ENCODE measurements at places on chromosomes 2 and 18. TPM values are rescaled to one million over a fixed set of nuclear protein-coding genes. Genes with fewer than 3 reads are reported as not detected.

- H3K36me3 ChIP-seq = no peaks in the 10 kb centered on the region
- H3K27ac ChIP-seq = no peak overlapping the region
- no peak for DNase-seq
- H3K4me1 ChIP-seq = peaks cover 10% of the 10 kb centered on the region
Observed at GRCh38 chr2:219356834-219357233, 24.3 kb upstream of the RESP18 start.

- peaks cover 32% of the 10 kb centered on the region for H3K4me1 ChIP-seq
- H3K36me3 ChIP-seq = peaks cover 38% of the 10 kb centered on the region
- H3K27me3 ChIP-seq = no peaks in the 10 kb centered on the region
- no peak overlapping the region for H3K4me3 ChIP-seq
Observed at GRCh38 chr2:26274058-26274613, 29.4 kb downstream of the HADHB start.

DNA sequence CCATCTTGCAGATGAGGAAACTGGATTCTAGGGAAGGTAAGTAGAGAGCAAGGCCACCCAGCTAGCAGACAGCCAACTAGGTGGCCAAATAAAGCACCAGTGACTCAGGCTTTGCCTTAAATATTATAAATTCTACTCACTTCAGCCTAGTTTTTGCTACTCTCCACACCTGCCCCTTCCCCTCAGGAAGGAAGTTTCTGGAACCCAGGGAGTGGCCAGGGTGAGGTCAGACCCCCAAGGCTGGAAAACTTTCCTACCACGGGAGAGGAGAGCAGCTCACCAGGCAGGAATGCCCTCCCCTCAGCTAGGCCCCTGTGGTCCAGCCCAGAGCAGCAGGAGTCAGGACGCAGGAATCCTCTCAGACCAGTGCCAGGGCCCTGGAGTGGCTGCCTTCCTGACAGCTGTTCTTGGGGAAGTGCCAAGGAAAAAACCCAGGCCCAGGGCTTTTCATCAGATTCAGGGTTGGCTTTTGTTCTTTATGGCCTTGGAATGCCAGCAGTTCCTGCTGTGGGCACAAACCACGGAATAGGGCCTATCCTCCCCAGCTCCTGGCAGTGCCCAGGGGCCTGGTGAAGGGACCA is 5.1 kb upstream of the PAX8 start:
- H3K27me3 ChIP-seq = peaks cover under 1% of the 10 kb centered on the region
- H3K4me1 ChIP-seq = peaks cover 19% of the 10 kb centered on the region
- peak; percentile 82 for DNase-seq

DNA sequence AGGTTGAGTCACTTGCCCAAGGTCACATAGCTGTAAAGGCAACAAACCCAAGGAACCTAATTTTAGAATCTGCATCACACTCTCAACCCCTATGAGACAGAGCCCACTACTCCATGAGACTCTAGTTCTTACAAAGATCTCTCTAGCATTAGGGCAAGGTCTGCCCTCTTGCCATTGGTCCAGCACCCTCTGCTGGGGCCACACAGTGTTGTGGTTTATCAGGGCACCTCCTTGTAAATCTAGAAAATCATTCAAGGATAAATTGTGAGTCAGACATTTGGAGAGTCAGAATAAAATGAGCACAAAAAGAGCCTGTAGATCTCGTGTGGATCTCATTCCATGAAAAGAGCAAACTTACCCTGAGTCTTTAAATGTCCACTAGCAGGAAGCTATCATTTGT is 91.2 kb downstream of the SLC8A1 start:
- no peaks in the 10 kb centered on the region for H3K27me3 ChIP-seq
- DNase-seq = no peak
- no peaks in the 10 kb centered on the region for H3K36me3 ChIP-seq
- H3K27ac ChIP-seq = no peak overlapping the region
- H3K4me1 ChIP-seq = no peaks in the 10 kb centered on the region

DNA sequence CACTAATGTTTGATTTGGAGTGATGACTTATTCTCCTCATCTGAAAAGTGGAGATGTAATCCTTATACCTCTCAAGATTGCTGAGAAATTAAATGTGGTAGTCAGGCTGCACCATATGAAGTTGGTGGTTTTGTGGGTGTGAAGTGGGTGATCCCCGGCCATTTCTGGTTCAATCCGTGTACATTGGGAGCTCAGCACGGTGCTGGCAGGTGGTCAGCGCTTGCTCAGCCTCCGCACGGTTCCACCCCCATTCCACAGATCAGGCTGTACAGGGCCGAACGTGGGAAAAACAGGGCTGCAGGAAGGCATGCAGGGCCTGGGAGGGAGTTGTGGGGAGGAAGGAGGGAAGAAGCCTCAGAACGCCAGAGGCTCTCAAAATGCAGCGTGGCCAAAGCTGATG is 198.3 kb downstream of the INO80D start:
- no peaks in the 10 kb centered on the region for H3K27me3 ChIP-seq
- H3K27ac ChIP-seq = no peak overlapping the region
- DNase-seq = no peak
- H3K4me1 ChIP-seq = no peaks in the 10 kb centered on the region
- H3K36me3 ChIP-seq = no peaks in the 10 kb centered on the region

GRCh38 chr2:39989888-39990287 is 210.8 kb upstream of the THUMPD2 start:
- no peaks in the 10 kb centered on the region for H3K4me1 ChIP-seq
- H3K4me3 ChIP-seq = no peak overlapping the region
- DNase-seq = no peak
- no peak overlapping the region for H3K27ac ChIP-seq

- no peaks in the 10 kb centered on the region for H3K27me3 ChIP-seq
- H3K4me1 ChIP-seq = no peaks in the 10 kb centered on the region
- H3K36me3 ChIP-seq = no peaks in the 10 kb centered on the region
Observed at GRCh38 chr2:142892715-142893114, 15.3 kb downstream of the KYNU start.

DNA sequence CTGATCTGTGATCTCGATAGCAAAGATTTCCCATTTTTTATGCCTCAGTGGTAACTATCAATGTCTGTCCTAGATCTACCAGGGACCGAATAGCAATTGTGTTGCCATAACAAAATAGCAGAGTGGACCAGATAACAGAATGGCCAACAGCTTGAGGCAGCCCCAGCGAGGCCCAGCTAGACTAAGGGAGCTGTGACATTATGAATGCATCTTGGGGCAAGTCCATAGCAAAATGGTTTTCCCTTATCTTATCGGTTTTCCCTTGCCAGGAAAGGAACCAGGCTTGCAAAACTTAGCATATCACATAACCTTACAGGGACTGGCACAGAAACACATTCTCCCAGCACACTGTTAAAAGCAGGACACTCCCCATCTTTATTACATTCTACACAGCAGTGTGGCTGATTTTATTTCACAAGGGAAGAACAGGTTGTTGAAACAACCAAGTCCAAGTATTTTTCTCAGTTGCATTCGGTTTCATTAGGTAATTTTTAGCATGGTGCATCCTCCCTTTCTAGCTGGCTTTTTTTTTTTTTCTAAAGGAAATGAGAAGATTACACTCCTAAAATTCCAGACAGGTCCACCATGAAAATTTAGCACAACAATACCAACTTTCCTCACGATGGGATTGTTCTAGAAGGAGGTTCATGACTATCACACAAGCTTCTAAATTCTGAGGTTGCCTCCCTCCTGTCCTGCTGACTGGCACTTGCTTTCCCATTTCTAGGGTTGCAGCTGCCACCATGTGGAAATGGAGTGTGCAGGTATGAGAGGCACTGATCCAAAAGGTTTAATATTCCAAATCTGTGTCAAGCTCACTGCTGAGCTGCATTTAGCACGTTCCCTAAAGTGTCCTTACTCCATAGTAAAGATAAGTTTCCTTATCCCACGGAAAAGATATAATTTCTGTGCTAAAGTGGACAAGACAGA is 97.0 kb upstream of the SLC35G4 start:
- H3K4me1 ChIP-seq = no peaks in the 10 kb centered on the region
- no peak overlapping the region for H3K4me3 ChIP-seq
- H3K27me3 ChIP-seq = no peaks in the 10 kb centered on the region
- H3K36me3 ChIP-seq = no peaks in the 10 kb centered on the region
- DNase-seq = no peak

GRCh38 chr2:95391641-95392310 is 10.7 kb upstream of the FAHD2A start:
- no peaks in the 10 kb centered on the region for H3K27me3 ChIP-seq
- DNase-seq = peak; percentile 12
- H3K4me1 ChIP-seq = no peaks in the 10 kb centered on the region
- no peaks in the 10 kb centered on the region for H3K36me3 ChIP-seq

DNA sequence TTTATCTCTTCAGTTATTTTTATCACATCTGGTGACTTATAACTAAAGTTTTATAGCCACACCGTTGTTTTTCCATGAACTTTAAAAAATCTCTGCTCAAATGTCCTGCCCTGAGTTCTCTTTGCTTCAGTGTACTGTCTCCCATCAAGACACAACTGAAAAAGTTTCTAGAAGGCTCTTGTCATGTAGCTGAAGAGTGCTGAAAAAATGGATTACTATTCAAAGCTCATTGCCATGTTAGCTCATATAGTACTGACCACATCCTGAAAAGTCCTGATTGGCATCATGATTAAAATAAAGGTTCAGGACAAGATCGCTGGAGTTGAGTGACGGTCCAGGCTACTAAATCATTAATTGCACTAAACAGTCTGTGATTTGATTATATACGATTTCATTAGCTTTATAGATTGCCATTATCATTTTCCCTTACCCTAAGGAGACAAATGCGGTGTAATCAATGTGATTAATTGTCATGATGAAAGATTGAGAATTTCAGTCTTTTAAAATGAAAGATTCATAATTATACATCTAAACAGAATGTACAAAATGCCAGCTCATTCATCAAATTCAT is 62.2 kb downstream of the MFSD6 start:
- no peak for DNase-seq
- peak overlapping the region; percentile 76 for H3K27ac ChIP-seq
- H3K27me3 ChIP-seq = no peaks in the 10 kb centered on the region

DNA sequence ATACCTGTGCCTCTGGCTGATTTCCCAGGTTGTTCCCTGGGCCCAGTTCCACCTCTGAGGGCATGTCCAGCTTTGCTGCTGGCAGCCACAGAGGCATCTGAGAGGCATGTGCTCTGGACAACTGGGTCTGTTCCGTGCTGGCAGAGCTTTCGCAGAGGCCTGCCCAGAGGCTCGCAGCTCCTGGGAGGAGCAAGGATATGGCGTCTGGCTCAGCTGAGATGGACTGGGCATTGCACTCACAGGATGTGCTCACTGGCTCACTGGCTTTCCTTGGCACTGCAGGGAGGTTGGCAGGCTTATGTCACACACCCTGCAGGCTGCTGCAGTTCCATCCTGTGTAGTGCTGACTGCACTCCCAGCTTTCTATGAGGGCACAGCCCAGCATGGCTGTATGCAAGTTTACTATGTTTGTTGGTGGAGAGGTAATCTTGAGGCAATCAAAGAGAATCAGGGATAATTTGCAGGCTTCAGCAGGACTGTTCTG is 172.3 kb downstream of the PRKCE start:
- peak; percentile 80 for DNase-seq
- H3K27me3 ChIP-seq = no peaks in the 10 kb centered on the region
- H3K4me1 ChIP-seq = peaks cover 50% of the 10 kb centered on the region
- H3K27ac ChIP-seq = peak overlapping the region; percentile 49
- no peaks in the 10 kb centered on the region for H3K36me3 ChIP-seq
- H3K4me3 ChIP-seq = no peak overlapping the region

DNA sequence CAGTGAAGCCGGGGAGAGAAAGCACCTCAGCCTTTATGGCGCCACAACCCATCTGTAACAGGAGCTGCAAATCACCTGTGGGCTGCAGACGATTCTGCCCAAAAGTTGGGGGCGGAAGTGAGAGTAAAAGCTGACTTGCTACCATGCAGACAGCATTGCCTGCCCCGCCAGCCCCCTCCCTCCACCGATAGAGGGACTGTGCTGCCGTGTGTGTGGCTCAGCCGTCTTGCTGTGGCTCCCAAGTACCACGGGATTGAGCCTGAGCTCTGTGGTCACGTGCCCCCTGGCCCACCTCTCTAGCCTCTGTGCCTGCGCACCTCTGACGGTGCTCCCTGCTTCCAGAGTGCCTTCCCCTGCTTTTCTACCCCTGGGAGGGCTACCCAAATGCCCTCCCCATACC is 79.6 kb downstream of the GLI2 start:
- H3K27ac ChIP-seq = no peak overlapping the region
- no peak overlapping the region for H3K4me3 ChIP-seq
- no peaks in the 10 kb centered on the region for H3K36me3 ChIP-seq
- no peak for DNase-seq
- no peaks in the 10 kb centered on the region for H3K4me1 ChIP-seq
- H3K27me3 ChIP-seq = no peaks in the 10 kb centered on the region

GRCh38 chr2:172985139-172985892 is 90.3 kb upstream of the MAP3K20 start:
- H3K4me1 ChIP-seq = peaks cover 15% of the 10 kb centered on the region
- DNase-seq = peak; percentile 75
- H3K4me3 ChIP-seq = no peak overlapping the region
- H3K36me3 ChIP-seq = peaks cover 5% of the 10 kb centered on the region
- H3K27me3 ChIP-seq = no peaks in the 10 kb centered on the region
- peak overlapping the region; percentile 14 for H3K27ac ChIP-seq

DNA sequence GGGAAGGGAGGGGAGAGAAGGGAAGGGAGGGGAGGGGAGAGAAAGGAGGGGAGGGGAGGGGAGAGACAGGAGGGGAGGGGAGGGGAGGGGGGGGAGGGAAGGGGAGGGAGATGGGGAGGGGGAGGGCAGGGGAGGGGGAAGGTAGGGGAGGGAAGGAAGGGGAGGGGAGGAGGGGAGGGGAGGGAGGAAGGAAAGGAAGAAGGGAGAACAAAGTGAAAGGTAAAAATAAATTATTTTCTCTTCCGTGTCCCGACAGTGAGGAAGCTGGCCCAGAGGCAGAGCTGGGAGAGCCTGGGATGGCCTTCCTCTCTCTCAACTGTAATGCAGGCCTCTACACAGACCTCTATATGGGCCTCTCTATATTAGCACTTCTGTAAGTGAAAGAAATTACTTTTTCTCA is 53.2 kb downstream of the CD226 start:
- H3K36me3 ChIP-seq = no peaks in the 10 kb centered on the region
- no peak overlapping the region for H3K4me3 ChIP-seq
- H3K27me3 ChIP-seq = no peaks in the 10 kb centered on the region
- no peak for DNase-seq
- H3K27ac ChIP-seq = no peak overlapping the region

The DLX1 gene
- not detected for total RNA-seq

The ARHGAP25 gene
- 31.8 TPM for total RNA-seq

The RBM44 gene
- total RNA-seq = 1.8 TPM

The ZNF638 gene
- 114 TPM for total RNA-seq

The ID2 gene
- total RNA-seq = 99.5 TPM

The ALLC gene
- total RNA-seq = not detected

The KCNK3 gene
- total RNA-seq = 25.4 TPM

The EVA1A gene
- total RNA-seq = 41.9 TPM

The SP3 gene
- 77.4 TPM for total RNA-seq

Data from upper lobe of right lung (tissue), 1 donor.